ENCODE measurements at places on chromosomes 7 and 10.

DNA sequence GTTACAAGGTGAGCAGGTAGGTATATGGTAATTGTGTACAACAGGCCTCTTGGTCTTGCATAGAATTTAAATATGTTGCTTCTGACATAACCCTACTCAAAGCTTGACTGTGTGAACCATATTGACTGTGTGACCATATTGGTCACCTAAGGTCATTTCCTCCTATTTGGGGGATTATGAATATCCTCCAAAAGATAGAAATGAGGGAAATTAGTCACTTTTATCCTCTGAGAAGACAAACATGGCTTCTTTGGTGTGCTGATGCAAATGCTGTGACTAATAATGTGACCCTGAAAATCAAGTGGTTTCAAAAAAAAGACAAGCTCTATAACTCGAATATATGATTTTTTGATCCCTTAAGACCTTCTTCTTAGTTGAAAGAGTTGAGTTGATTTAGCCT lies 27.9 kb downstream of the IFIT5 start:
- no peaks in the 10 kb centered on the region for H3K4me1 ChIP-seq
- no peaks in the 10 kb centered on the region for H3K36me3 ChIP-seq
- no peaks in the 10 kb centered on the region for H3K27me3 ChIP-seq
- H3K4me3 ChIP-seq = no peak overlapping the region

DNA sequence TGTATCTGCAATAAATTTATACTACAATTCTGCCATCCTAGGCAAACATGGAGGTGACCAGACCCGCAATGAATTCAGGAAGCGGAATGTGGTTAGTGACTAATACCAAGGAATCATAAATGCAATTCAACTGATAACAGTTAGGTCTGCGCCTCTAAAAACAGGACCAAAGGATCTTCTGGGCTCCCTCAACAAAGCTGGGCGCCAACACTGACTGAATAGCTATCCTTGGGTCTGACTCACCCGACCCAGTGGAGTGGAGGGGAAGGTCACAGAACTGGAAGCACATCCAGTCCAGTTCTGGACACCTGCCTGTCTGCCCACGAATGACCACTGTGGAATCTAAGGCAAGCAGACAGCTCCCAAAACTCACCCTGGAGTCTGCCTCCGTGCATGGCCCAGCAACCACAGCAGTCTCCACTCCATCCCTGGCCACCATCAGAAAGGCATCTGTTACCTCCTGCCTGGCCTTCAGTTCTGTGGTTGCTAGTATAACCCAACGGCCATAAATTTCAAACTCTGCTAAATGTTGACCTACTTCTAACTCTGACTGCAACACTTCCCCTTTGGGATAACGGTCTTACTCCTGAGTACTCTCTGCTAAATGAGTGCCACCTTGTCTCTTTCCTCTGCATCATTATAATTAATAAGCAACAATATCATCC lies 43.0 kb upstream of the DLX6 start:
- H3K4me1 ChIP-seq = no peaks in the 10 kb centered on the region
- peaks cover 10% of the 10 kb centered on the region for H3K27me3 ChIP-seq
- H3K27ac ChIP-seq = no peak overlapping the region
- H3K36me3 ChIP-seq = no peaks in the 10 kb centered on the region
- no peak for DNase-seq
- H3K4me3 ChIP-seq = no peak overlapping the region

GRCh38 chr7:96995406-96996110 lies 9.8 kb upstream of the DLX6 start:
- peaks cover 96% of the 10 kb centered on the region for H3K27me3 ChIP-seq
- H3K27ac ChIP-seq = no peak overlapping the region
- DNase-seq = no peak
- H3K36me3 ChIP-seq = no peaks in the 10 kb centered on the region

DNA sequence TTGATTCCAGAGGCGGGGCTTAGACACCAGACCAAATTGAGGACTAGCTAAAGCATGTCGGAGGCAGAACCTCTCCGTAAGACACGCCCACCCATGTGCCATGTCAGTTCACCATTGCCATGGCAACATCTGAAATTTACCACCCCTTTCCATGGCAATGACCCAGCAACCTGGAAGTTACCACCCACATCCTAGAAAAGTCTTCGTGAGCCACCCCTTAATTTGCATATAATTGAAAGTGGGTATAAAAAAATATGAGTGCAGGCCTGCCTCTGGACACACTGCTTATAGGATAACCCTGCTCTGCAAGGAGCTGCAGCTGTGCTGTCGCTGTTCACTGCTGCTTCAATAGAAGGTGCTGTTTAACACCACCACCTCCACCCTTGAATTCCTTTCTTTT lies 28.0 kb downstream of the TMEM270 start:
- peaks cover 14% of the 10 kb centered on the region for H3K27me3 ChIP-seq
- H3K27ac ChIP-seq = no peak overlapping the region
- no peak for DNase-seq
- no peak overlapping the region for H3K4me3 ChIP-seq

DNA sequence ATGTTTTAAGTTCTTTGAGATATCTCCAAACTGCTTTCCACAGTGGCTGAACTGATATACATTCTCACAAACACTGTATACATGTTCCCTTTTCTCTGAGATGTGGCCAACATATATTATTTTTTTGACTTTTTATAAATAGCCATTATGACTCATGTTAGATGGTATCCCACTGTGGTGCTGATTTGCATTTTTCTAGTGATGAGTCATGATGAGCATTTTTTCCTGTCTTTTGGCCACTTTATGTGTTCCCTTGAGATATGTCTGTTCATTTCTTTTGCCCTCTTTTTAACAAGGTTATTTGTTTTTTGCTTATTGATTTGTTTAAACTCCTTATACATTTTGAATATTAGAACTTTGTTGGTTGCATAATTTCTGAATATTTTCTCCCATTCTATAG lies 1055.1 kb downstream of the NXPH1 start:
- H3K4me1 ChIP-seq = no peaks in the 10 kb centered on the region
- no peak overlapping the region for H3K27ac ChIP-seq
- H3K27me3 ChIP-seq = no peaks in the 10 kb centered on the region

GRCh38 chr10:51892965-51893658 lies 193.7 kb upstream of the CSTF2T start:
- DNase-seq = peak; percentile 33
- H3K36me3 ChIP-seq = no peaks in the 10 kb centered on the region
- no peak overlapping the region for H3K27ac ChIP-seq
- H3K4me1 ChIP-seq = no peaks in the 10 kb centered on the region

GRCh38 chr10:132365102-132365501 lies 31.9 kb upstream of the PWWP2B start:
- DNase-seq = no peak
- H3K27ac ChIP-seq = no peak overlapping the region
- H3K27me3 ChIP-seq = no peaks in the 10 kb centered on the region
- H3K4me1 ChIP-seq = no peaks in the 10 kb centered on the region
- H3K36me3 ChIP-seq = peaks cover 29% of the 10 kb centered on the region

- H3K36me3 ChIP-seq = no peaks in the 10 kb centered on the region
- no peaks in the 10 kb centered on the region for H3K4me1 ChIP-seq
- peaks cover 17% of the 10 kb centered on the region for H3K27me3 ChIP-seq
- DNase-seq = no peak
- H3K4me3 ChIP-seq = no peak overlapping the region
Observed at GRCh38 chr7:31493714-31494181, 20.1 kb upstream of the ITPRID1 start.

GRCh38 chr10:6737080-6737641 lies 157.1 kb upstream of the PRKCQ start:
- no peak overlapping the region for H3K4me3 ChIP-seq
- no peaks in the 10 kb centered on the region for H3K27me3 ChIP-seq
- no peak overlapping the region for H3K27ac ChIP-seq
- no peaks in the 10 kb centered on the region for H3K36me3 ChIP-seq

GRCh38 chr7:139660317-139661042 lies 117.3 kb downstream of the HIPK2 start:
- no peaks in the 10 kb centered on the region for H3K36me3 ChIP-seq
- no peak for DNase-seq
- H3K27me3 ChIP-seq = no peaks in the 10 kb centered on the region
- H3K4me3 ChIP-seq = no peak overlapping the region

DNA sequence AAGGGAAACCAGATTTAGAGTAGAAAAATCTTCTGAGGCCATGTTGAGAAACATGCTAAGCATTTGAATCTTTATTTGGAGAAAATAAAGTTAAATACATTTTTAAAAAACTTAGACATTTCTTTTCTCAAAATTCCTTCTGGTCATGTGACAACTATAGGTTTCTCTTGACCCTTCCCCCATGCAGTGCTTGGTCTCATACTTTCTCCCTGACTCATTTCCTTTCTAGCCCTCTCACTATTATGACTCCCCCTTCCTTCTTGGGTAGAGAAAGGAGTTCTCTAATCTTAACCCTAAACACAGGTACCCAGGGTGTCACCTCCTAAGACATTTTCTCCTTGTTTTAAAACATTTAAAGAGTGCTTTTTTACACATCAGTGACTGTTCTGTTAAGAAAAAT lies 179.5 kb upstream of the TMEM106B start:
- no peak overlapping the region for H3K4me3 ChIP-seq
- H3K4me1 ChIP-seq = peaks cover 4% of the 10 kb centered on the region
- no peaks in the 10 kb centered on the region for H3K27me3 ChIP-seq
- H3K27ac ChIP-seq = peak overlapping the region; percentile 68
- H3K36me3 ChIP-seq = no peaks in the 10 kb centered on the region

DNA sequence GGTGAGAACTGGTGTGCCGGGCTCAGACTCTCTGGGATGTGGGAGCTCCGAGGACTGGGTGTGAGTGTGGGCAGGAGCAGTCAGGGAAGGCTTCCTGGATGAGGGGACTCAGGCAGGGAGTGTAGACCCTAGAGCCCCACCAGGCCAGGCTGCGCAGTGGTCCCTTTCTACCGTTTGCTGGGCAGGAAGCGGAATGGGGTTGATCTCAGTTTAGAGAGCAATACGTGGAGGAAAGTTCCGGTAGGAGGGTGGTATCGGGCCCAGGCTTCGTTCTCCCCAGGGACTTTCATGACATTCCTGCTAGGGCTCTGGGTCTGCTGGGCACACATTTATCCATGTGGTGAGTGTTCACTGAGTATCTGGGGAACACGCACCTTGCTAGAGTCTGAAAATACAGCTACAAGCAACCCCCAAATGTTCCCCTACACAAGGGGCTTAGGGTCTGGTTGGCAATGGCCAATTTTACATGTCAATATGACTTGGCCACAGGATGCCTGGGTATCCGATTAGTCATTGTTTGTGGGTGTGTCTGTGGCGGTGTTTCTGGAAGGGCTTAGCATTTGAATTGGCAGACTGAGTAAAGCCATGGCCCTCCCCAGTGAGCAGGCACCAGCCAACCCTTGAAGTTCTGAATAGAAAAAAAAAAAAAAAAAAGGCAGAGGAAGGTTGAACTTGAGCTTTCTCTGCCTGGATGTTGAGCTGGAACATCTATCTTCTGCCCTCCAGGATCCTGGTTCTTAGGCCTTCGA lies 20.8 kb downstream of the GHRHR start:
- no peak overlapping the region for H3K27ac ChIP-seq
- peak; percentile 38 for DNase-seq
- H3K36me3 ChIP-seq = no peaks in the 10 kb centered on the region
- H3K4me3 ChIP-seq = no peak overlapping the region
- peaks cover 10% of the 10 kb centered on the region for H3K27me3 ChIP-seq

- no peaks in the 10 kb centered on the region for H3K36me3 ChIP-seq
- H3K27me3 ChIP-seq = no peaks in the 10 kb centered on the region
- no peak overlapping the region for H3K27ac ChIP-seq
- no peak for DNase-seq
- H3K4me3 ChIP-seq = no peak overlapping the region
- H3K4me1 ChIP-seq = no peaks in the 10 kb centered on the region
Observed at GRCh38 chr7:132877573-132877972, 204.3 kb downstream of the CHCHD3 start.

DNA sequence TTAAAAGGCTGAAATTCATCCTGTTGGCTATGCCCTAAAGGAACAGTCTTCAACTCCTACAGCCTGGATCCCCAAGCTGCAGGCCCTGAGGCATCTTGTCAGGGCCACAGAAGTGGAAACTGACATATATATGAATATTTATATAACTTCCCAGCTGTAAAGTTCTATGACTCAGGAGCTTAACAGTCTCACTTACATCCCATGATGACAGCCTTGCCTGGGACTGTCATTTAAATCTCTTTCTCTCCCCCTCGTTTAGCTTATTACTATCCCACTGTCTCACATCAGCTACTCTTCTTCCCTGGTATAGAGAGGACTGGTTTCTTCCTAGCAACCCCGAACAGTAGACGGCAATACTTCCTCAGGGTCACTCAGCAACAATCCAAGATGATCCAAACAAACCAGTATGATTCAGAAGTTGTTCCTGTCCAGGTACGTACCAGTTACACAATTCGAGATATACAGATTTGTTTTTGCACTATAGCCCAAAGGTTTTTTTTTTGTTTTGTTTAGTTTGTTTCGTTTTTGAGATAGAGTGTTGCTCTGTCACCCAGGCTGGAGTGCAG lies 22.7 kb downstream of the KIAA1549 start:
- H3K4me3 ChIP-seq = no peak overlapping the region
- no peak overlapping the region for H3K27ac ChIP-seq
- no peaks in the 10 kb centered on the region for H3K27me3 ChIP-seq
- DNase-seq = peak; percentile 22
- no peaks in the 10 kb centered on the region for H3K36me3 ChIP-seq
- peaks cover 4% of the 10 kb centered on the region for H3K4me1 ChIP-seq

GRCh38 chr10:130026670-130027456 lies 62.8 kb upstream of the EBF3 start:
- DNase-seq = no peak
- H3K27me3 ChIP-seq = no peaks in the 10 kb centered on the region

DNA sequence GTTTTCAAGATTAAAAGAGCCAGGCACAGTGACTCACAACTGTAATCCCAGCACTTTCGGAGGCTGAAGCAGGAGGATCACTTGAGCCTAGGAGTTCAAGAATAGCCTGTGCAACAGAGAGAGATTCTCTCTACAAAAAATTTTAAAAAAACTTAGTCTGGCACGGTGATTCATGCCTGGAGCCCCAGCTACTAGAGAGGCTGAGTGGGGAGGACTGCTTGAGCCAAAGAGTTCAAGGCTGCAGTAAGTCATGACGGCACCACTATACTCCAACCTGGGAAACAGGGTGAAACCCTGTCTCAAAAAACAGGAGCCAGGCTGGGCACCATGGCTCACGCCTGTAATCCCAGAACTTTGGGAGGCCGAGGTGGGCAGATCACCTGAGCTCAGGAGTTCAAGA lies 86.6 kb upstream of the KCTD7 start:
- H3K27me3 ChIP-seq = no peaks in the 10 kb centered on the region
- H3K36me3 ChIP-seq = peaks cover 66% of the 10 kb centered on the region
- no peak overlapping the region for H3K4me3 ChIP-seq
- peaks cover 8% of the 10 kb centered on the region for H3K4me1 ChIP-seq

DNA sequence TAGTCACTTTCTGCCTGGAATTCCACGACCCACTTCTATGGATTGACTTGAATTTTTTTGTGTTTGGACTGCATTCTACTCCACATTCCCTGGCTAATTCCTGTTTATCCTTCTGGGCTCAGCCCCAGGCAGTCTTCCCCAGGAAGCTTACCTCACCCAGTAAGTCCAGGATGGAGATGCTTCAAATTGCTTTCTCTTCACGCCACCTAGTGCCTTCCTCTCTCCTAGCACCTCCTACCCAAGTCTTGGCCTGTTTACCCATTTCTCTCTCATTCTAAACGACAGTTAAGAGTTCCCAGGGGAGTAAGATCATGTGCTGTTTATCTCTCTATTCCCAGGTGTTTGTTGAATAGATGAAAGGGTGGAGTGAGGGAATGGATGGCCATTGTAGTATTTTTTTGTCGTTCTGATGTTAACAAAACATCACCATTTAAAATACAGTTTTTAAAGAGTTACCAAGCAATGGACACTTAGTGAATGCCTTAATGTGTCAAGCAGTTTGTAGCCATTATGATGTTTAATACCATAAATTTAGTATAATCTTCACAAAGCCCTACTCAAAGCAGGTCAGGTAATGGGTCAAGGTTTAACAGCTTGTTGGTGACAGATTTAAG lies 45.5 kb upstream of the TARP start:
- H3K4me3 ChIP-seq = no peak overlapping the region
- no peak overlapping the region for H3K27ac ChIP-seq
- no peaks in the 10 kb centered on the region for H3K27me3 ChIP-seq
- no peaks in the 10 kb centered on the region for H3K36me3 ChIP-seq
- peaks cover 5% of the 10 kb centered on the region for H3K4me1 ChIP-seq
- DNase-seq = peak; percentile 84

Data from mesenchymal stem cell (in vitro differentiated cells and primary cell).